ENCODE measurements at places on chromosomes 16 and 17.

- no peak for DNase-seq
These were observed 15.8 kb downstream of the TSNAXIP1 start for GRCh38 chr16:67822511-67822910.

DNA sequence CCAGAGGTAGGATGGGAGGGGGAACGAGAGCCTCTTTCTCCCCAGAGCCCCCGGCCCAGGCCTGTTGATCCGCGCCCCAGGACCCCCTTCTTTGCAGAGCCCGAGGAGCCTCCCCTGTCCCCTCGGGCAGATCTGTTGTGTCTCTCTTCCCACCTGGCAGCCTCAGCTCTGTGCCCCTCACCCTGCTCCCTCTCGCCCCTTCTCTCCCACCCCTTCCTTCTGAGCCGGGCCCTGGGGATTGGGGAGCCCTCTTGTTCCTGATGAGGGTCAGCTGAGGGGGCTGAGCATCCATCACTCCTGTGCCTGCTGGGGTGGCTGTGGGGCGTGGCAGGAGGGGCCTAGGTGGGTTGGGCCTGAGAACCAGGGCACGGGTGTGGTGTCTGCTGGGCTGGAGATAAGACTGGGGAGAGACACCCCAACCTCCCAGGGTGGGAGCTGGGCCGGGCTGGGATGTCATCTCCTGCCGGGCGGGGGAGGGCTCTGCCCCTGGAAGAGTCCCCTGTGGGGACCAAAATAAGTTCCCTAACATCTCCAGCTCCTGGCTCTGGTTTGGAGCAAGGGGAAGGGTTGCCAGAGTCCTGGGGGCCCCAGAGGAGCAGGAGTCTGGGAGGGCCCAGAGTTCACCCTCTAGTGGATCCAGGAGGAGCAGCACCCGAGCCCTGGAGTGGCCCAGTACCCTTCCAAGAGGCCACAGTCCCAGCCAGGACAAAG is 65.4 kb downstream of the MRC2 start:
- no peak for DNase-seq

DNA sequence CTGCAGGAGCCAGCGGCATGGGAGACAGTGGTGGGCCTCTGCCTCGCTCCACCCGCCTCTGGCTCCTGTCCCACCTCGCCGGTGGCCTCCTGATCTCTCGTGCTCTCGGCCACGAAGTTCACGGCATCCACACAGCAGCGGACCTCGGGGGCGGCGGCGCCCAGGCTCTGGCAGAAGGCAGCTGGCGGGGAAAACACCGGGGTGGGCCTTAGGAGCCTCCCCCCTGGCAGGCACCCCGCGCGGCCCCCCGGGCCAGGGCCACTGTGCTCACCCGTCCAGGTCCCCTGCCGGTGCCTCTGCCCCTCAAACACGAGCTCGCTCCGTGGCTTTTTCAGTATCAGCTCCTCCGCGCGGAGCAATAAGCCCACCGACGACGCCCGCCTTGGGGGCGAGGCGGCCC is 409 bp upstream of the C17orf107 start:
- no peak for DNase-seq

DNA sequence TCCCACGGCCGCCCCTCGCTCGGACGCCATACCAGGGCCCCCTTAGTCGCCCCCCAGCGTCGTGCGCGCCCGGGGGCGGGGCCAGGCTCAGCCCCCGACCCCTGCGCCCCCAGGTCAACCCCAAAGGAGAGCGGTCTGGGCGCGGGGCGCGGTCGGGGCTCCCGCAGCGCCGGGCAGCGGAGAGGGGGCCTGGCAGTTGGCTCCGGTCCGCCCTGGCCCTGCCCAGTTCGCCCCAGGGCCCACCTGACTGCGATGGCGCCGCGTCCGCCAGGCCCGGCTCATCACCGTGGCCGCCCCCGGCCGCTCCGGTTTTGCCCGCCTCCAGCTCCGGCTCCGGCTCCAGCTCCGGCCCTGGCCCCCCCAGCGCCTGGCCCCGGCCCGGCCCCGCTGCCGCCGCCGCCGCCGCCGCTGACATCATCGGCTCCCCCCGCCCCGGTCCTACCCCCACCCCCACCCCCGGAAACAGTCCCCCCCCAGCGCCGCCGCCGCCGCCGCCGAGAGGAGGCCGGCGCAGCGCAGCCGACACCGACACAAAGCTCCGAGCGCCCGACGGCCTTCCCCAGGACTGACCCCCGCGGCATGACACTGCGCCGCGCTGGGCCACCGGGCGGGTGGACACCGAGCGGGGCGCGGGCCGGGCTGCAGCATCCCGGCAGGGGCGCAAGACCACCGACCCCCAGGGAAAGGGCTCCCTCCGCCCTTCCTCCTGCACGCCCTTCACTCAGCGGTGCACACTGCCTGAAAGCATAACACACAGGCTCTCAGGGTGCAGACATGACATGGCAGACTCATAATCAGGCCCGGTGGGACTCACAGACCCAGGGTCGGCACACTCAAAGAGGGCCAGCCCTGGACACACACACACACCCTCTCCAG is at the start of gene ZBTB4:
TSS of gene ZBTB4 (minus strand) at position 419 of the 876 bp plus-strand sequence. CDS start 12,830 bp downstream, outside the sequence.
- DNase-seq, result peak; percentile 70

DNA sequence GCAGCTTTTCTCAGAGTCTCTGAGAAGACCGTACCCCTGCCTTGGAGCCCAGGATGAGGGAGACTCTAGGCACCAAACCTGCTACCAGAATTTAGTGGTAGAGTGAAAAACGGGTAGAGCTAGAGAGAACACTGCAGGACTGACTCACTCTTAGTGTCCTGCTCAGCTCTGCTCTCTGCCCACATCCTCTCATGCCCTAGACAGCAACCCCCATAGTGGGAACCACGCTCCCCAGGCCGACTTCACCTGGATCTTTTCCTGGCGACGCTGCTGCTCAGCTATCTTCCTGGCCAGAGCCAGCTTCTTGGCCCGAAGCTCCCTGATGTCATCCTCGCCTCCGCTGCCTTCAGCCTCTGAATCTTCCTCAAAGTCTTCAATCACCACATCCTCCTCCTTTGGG is 26.7 kb downstream of the HIC1 start:
- DNase-seq, result no peak

DNA sequence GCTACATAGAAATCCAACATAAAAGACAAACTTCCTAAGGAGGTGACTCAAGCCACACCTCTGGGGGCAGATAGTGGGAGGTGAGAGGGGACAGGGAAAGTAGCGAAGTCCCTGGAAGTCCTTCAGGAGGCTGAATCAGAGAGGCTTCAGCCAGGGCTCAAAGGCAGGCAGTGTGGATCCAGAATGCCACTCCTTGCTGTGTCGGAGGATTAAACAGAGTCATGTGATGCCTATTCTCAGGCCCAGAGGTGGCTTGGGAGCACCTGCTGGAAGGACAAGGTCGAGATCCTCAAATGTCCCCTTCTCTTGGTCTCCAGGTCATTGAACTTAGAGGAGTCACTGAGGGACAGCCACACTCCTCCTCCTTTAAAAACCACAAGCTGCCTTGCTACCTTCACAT is 391.1 kb downstream of the SOX9 start:
- no peak for DNase-seq
